NK-92 treated with Interleukin-12 subunit alpha and Interleukin-12 subunit beta, amount 100 ng/mL, for 24 hours (cell line): ENCODE measurements at places on chromosomes 4 and X.

DNA sequence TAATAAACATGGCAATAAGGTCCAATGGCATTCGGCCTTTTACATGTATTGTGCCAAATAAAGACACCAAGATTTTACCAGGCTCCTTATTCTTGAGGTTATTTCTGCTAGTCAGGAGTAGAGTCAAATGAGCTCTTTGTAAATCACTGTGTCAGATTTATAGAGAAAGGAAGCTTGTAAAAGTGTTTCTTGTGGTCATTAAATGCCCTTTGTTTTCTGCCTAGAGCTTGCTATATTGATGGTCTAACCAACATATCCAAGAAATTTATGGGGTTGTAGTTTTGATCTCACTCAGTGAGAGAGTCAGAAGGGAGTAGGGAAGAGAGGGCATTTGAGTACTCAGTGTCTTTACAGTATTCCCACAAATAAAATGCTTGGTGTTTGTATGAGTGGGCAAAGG lies 86.2 kb upstream of the FRMPD4 start:
- DNase-seq = no peak

DNA sequence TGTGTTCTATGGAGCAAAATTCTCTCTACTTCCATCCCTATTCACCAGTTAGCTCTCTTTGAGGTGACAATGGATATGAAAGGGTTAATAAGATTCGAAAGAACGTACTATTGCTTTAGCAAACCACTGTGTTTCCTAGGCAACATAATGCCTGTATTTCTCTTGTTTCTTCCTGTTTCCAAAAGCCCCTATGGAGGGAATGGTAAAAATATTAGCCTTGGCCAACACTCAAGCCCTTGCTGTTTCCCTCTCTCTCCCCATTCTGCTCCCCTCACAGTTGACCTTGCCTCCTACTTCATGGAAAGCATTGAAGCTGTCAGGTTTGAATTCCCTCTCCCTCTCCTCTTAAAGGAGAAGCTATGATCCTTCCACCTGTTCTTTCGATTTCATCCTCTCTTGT lies 9.6 kb upstream of the PGRMC1 start:
- DNase-seq = no peak

DNA sequence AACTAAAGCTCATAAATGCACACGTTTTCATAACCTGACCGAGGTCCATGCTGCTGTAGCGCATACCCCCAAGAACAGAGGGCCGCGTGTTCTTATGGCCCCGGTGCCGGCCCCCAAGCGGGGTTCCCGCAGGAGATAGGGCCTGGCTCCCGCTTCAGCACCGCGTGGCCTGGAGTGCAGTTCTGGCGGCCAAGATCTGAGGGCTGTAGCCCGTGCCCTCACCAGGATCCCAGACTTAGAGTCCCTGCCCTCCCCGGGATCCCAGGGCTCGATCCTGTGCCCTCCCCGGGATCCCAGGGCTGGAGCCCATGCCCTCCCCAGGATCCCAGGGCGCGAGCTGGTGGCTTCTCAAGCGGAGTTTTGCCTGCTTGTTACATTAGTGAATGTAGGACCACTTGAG lies 1.0 kb upstream of the GRPEL1 start:
- DNase-seq = no peak

DNA sequence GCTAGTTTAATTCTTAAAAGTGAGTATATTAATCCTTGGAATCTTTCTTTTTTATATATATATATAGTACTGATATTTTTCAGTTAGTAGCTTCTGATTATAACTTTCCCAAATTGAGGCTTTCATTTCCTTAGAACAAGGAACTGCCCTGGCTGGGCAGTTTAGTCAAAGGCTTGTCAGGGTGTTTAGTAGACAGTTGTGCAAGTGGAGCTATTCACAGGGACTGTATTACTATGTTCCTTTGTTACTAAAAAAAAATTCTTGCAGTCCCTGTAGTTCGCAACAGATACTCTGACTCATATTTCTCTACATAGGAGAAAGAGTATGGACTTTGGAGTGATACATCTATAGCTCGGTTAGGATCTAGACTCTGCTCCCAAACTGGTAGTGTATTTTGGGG lies 20.8 kb downstream of the USO1 start:
- no peak for DNase-seq

- DNase-seq = no peak
Observed at GRCh38 chr4:77151241-77151640, 5.8 kb upstream of the CCNG2 start.

- no peak for DNase-seq
Observed at GRCh38 chrX:74902806-74903205, 22.4 kb downstream of the NEXMIF start.

GRCh38 chrX:421646-422391 lies 35.1 kb upstream of the PPP2R3B start:
- DNase-seq = no peak

GRCh38 chr4:57122959-57123358 lies 12.8 kb upstream of the IGFBP7 start:
- DNase-seq = no peak

DNA sequence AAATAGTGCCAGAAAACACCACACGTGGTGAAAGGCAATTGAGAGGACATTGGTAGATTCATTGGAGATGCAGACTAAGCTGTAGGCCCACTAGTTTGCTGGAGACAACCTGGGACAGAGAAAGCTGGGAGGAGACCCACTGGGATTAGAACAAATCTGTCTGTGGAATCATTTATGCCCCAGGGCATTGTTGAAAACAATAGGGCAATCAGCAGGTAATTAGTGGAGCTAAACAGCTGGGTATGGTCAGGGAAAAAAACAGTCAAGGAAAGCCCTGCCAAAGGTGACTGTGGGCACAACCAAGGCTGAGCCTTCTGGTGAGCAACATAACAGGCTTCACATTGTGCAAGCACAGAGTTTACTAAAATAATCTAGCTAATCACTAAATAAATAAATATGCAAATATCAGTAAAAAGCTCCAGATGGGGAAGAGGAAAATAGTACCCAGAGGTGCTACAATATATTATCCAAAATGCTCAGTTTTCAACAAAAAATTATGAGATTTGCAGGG lies 9.0 kb downstream of the TCEAL3 start:
- DNase-seq = no peak

DNA sequence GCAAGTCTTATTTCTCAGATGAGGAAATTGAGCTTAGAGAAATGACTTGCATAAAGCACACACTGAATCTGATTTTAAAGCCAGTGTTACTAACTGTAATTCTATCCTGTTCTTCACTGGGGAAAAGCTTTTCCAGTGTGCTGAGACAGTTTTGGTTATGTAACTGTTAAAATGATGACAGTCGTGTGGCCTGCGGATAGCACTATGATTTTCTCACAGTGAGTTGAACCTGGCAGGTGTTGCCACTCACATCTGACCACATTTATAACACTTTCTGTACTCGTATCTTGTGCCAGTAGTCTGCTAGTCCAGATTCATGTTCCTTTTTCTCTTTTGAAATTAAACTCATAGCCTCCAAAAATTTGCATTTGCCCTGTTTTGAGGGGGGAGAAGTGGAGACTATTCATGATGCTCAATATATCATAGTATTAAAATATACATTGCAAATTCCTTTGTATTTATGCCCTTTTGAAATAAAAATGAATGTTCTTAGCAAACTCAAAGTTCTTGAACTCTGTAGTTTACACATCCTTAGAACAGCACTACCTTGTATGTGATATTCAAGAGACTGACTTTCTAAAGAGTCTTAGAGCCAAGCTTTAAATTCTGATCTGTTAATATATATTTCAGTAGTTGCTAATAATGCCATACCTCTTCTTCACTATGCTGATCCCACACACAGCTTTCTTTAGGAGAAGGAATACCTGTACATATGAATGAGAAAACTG lies 132.3 kb downstream of the PDLIM5 start:
- DNase-seq = no peak

DNA sequence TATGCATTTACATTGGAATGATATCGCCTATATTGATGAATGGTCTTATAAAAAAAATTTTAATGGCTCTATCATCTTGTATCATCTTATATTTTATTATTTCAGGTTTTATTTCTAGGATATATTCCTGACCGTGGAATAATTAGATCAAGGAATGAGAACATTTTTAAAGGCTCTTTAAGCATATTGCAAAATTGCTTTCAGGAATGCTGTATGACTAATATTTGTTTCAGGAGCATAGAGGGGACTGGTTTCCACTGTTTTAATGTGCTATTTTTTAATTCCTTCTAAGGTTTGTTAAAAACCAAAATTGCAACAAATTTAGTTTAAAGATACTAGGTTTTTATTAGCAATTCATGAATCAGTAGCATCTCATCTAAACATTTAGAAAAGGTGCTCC lies 120.2 kb downstream of the BMPR1B start:
- DNase-seq = no peak

- no peak for DNase-seq
Observed at GRCh38 chrX:50152456-50152855, 48.4 kb downstream of the AKAP4 start.

GRCh38 chr4:101667348-101667747 lies 123.2 kb upstream of the BANK1 start:
- no peak for DNase-seq

DNA sequence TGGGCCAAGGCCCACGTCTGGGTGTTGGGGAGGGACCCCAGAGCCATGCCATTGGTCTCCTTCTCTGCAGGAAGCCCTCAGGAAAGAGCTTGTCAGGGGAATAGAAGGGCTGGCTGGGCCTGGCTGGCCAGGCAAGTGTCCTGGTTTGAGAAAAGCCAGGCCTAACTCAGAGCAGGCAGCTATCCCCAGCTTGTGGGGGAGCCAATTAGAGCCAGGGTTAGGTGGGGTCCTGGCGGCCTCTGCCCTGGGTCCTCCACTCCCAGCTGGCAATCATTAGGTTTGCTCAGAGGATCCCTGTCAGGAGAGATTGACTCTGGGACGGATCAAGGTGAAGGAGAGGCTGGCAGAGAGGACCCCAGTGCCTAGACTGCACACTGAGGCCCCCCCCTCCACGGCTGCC lies 64.8 kb downstream of the PJA1 start:
- no peak for DNase-seq

DNA sequence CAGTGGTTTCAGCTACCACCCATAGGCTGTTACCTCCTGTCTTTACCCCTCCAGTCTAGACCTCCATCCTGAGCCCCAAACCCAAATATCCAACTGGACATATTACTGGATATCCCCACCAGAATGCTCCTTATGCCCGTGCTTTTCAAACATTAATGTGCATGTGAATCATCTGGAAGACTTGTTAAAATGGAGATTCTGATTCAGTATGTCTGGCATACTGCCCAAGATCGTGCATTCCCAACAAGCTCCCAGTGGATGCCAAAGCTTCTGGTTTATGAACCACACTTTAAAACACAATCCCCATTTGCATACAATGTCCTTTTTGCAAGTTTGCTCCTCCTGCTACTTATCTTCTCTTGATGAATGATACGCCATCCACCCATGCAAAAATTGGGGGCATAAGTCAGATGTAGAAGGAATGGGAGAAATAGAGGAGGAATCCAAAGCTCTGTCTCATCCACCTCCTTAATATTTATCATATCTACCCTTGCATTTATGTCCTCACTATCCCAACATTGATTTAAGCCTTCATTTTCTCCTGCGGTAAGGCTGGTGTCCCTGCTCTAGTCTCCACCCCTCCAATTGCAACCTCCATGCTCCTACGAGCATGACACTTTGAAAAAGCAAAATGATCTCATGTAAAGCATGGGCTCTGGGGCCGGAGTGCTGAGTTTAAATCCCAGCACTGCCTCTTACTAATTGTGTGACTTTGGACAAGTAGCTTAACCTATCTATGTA lies 7.4 kb upstream of the PGRMC1 start:
- no peak for DNase-seq

DNA sequence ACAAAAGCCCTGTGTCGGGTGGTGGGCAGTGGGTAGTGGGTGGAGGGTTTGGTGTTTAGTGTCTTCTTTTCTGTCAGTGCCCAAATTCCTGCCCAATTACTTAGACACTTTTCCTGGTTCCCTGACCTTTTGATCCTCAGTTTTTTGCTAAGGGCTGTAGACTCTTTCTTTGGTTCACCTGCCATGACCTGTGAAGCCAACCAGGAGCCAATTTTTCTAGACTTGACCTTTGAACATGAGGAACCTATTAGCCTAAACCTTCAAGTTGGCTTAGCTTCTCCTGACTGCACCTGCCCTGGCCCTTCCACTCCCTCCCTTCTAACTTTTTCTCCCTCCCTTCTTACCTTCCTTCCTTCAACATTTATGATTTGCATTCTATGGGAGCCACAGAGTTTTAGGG lies 94.5 kb downstream of the MID1IP1 start:
- DNase-seq = no peak

GRCh38 chr4:169025184-169025583 lies 15.1 kb upstream of the CBR4 start:
- no peak for DNase-seq

- DNase-seq = no peak
Observed at GRCh38 chr4:182175788-182176519, 67.2 kb upstream of the TENM3 start.

DNA sequence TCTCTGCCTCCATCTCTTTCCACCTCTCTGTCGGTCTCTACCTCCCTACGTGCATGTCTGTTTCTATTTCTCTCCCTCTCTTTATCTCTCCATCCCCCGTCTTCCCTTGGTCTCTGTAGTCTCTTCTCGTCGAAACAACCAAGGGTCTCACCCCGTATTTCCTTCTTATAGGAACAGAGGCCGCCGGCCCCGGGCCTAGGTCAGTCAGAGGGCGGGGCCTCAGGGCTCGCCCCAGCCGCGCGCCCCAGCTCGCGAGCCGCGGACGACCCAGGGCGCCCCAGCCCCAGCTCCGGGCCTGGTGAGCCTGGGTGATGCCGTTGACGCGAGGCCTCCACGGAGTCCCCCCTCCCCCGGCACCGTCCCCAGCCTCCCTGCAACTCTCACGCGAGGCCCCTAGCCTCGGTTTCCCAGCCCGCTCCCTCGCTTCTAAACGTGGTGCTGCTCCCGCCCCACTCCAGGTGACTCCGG lies 6.6 kb downstream of the TIMM17B start:
- DNase-seq = no peak

GRCh38 chr4:100591161-100591876 lies 73.5 kb upstream of the EMCN start:
- no peak for DNase-seq

DNA sequence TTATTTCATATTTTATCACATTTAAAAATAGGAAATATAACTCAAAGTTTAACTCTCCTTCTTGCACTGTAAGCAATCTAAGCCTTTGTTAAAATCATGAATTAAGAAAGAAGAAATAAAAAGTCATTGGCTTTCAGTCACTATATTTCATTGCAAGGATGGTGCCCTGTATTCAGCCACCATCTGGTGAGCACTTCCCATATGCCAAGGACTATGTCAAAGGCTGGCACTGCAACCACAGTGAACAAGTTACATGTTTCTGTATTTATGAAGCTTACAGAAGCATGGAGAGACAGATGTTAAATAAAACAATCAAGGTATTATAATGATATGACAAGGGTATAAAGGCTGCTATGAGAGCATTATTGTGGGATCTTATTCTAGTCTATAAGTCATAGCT lies 68.6 kb downstream of the PRKG2 start:
- DNase-seq = no peak

GRCh38 chr4:148776941-148777340 lies 334.7 kb upstream of the NR3C2 start:
- DNase-seq = no peak

- no peak for DNase-seq
Observed at GRCh38 chrX:110373310-110373709, 14.7 kb downstream of the RTL9 start.

DNA sequence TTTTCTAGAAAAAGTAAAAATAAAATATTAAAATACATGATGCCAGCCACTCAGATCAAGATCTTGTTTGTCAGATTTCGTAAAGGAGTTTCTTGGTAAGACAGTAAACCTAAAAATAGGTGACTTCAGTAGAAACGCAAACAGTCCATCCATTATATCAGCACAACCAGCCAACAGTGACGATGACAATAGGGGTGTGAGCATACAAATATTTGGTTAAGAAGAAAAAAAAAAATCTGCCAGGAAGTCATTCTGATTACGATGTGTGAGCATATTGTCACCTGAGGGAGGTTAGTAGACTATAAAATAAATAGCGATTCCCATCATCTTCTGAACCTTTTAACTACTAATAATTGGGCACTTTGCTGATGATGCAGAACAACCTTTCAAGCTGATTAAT lies 37.6 kb downstream of the SLC7A11 start:
- DNase-seq = no peak
